NCI-H1105 treated with DMSO at 0.1 percent for 48 hours (cell line): ENCODE measurements at places on chromosomes 1 and 21.

DNA sequence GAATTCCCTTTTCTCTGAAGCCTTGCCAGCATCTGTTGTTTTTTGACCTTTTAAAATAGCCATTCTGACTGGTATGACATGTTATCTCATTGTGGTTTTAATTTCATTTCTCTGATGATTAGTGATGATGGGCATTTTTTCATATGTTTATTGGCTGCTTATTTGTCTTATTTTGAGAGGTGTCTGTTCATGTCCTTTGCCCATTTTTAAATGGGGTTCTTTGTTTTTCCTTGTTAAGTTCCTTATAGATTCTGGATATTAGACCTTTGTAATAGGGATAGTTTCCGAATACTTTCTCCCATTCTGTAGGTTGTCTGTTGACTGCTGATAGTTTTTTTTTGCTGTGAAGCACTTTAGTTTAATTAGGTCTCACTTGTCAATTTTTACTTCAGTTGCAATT lies 54.0 kb upstream of the C1orf185 start:
- DNase-seq: no peak

DNA sequence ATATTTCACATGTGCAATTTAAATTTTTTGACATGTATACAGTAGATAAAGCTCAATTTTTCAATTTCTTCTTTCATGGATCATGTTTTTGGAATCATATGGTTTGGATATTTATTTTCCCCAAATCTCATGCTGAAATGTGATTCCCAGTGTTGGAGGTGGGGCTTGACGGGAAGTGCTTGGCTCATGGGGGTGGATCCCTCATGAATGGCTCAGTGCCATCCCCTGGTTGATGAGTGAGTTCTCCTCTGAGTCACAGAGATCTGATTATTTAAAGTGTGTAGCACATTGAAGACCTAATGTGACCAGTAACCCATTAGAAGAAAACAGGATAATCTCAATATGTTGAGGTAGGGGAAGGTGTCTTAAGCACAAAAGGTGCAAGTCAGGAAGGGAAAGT lies 9.1 kb upstream of the IFI16 start:
- DNase-seq: peak; percentile 82

GRCh38 chr1:87159378-87159915 lies 169.2 kb upstream of the LMO4 start:
- DNase-seq: no peak

DNA sequence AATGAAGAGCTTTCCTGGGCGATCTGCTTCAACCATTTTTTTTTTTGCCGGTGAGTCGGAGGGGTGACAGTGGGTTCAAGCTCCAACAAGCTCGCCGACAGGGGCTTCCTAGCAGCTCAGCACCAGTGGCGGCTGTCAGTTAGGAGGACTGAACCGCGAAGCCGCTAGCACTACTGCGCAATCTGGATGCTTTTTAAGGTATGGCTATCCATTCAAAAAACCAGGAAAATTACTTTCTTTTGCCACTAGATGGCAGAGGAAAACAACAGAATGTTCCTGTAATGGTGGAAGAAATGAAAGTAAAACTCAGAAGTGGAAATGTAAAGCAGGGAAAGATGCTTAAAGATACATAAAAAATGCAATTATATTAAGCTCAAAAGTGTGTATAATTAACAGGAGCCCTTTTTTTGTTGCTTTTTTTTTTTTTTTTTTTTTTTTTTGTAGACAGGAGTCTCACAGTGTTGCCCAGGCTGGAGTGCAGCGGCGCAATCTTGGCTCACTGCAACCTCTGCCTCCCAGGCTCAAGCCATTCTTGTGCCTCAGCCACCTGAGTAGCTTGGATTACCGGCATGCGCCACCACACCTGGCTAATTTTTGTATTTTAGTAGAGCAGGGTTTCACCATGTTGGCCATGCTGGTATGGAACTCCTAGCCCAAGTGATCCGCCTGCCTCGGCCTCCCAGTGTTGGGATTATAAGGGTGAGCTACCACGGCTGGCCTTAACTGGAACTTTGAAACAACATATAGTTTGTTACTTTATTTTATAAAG lies 8.5 kb downstream of the KYAT3 start:
- DNase-seq: peak; percentile 16

DNA sequence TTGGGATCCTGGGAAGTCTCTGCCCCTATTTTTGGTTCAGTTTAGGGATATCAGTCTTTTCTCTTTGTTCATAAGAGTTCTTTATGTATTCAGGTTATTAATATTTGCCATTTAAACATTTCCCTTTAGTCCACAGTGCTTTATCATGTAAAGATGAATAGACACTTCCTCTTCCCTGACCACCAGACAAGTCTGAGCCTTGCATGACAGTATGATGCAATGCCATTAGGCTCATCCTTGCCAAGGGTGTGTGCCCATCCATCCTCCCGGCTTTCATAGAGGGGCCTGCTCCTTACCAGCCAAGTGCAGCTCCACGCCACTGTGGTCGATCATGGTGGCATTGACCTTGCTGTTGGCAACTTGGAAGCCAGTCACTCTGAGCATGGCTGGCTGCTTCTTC lies 52.1 kb downstream of the ZSCAN20 start:
- DNase-seq: no peak

GRCh38 chr1:62951428-62951827 lies 167.5 kb downstream of the ATG4C start:
- no peak for DNase-seq

DNA sequence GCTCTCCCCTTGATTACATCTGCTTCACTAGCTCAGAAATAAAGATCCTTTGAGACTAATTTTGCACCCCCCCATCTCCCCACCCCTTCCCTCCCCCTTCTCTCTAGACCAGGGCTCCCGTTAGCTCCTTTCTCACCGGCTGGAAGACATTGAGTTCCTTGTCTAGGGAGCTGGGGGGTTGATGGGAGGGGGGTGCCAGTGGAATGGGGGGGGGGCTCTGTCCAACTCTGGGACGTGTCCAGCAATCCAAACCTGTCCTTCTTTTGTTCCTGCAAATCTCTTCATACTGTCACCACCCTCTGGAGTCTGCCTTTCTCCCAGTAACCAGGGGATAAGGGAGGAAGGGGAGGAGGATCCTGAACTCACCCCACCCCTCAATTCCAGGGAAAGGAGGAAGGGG lies 61.9 kb downstream of the RHBG start:
- DNase-seq: no peak

DNA sequence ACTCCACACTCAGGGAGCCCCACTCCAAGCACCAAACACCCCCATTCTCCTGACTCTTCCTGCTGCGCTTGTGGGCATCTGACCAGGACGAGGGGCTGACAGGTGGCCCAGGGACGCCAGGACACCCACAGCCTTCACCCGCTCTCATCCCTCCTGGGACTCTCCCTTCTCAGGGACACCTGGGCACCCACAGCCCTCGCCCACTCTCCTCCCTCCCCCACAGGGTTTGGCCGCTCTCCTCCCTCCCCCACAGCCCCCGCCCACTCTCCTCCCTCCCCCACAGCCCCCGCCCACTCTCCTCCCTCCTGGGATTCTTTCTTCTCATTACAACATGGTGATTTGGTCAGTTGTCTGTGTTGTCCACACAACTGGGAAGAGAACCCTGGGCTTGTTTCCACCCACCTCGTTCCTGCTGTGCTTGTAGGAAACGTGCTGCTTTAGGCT lies 43.4 kb downstream of the PRDM15 start:
- DNase-seq: no peak

GRCh38 chr1:159632922-159633321 lies 45.3 kb downstream of the APCS start:
- no peak for DNase-seq

DNA sequence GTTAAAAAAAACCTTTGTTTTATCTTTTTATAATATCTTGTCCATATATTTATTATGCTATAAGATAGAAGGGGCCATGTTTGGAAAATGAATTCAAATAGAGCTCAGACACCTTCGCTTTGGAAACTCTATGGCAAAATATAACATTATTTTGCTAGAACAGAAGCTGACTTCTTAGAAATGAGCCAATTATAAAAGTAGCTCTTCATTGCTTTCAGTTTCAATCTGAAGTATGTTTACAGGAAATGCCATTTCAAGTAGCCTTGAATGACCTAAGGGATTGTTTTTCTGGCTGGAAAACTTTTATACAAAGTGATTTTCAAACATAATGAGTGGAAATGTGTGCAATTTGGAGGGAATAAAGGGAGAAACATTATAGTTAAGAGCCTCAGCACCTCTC lies 37.8 kb upstream of the GBP5 start:
- peak; percentile 31 for DNase-seq

- DNase-seq: no peak
Measured at GRCh38 chr1:81308191-81308590, 492.5 kb upstream of the ADGRL2 start.

DNA sequence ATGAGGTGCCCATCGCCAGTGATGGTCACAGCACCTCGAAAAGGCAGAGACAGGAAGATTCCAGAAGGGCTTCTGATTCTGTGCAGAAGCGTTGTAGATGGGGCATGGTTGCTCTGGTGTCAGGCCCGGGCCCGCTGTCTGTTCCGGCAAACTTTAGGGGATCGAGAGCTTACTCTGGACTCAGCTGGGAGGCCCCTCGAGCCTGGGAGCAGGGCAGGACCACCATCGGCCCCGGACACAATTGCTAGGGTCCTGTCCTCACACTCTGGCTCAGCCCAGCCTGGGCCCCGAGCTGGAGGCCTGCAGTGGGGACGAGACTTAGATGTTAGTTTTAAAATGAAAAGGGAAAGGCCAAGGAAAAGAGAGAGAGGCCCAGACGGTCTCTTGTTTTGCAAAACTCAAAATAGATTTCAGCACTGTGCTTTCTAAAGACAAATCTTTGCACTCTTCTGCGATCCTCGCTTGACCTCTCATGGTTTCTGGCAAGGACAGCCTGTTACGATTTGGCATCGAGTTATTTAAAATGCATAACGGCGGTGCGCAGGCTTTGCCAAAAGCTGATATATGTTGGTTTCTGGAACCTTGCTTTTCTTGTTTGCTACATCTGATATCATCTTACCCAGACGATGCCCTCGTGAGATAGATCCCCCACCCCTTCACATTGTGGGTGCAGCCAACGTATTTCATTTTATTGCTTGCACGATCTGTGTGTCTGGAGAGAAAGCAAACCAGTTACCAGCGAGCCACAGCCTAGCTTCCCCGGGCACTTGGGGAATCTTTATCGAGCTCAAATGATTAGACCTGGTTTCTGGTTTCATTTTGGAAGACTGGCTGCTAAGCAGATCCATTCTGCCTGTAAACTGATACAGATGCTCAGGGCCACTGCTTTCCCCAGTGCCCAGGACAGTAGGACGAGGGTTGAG lies 58.0 kb downstream of the PRDM16 start:
- no peak for DNase-seq

GRCh38 chr1:233327651-233328141 lies at the start of gene MAP3K21:
MAP3K21 (plus strand) TSS chr1:233327724; CDS start chr1:233328029, 305 bp downstream.
- no peak for DNase-seq

DNA sequence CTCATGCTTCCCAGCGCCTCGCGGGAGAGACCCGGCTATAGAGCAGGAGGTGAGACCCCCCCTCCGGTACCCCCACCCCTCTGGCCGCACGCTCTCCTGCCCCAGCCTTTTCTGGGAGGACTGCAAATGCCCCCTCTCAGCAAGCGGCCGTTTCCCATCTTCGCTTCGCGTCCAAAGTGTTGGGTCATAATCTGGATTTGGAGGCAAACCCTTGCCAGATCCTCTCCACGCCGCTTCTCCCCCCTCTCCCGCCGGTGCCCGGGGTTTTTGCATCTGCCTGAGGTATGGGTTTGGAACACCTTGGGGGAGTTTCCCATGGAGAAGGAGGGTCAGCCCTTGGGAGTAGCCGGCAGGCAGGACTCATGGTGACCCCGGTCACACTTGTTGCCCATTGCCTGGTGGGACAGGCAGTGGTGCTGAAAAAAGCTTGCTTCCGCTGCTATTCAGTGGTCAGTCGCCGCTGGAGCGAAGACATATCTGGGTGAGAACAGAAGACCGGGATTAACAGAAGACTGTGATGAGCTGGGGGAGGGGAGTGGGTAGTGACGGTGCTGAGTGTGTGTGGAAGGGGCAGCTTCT lies 935 bp downstream of the KCNK2 start:
- DNase-seq: peak; percentile 65

- DNase-seq: no peak
Measured at GRCh38 chr1:235763962-235764361, 102.7 kb downstream of the LYST start.

DNA sequence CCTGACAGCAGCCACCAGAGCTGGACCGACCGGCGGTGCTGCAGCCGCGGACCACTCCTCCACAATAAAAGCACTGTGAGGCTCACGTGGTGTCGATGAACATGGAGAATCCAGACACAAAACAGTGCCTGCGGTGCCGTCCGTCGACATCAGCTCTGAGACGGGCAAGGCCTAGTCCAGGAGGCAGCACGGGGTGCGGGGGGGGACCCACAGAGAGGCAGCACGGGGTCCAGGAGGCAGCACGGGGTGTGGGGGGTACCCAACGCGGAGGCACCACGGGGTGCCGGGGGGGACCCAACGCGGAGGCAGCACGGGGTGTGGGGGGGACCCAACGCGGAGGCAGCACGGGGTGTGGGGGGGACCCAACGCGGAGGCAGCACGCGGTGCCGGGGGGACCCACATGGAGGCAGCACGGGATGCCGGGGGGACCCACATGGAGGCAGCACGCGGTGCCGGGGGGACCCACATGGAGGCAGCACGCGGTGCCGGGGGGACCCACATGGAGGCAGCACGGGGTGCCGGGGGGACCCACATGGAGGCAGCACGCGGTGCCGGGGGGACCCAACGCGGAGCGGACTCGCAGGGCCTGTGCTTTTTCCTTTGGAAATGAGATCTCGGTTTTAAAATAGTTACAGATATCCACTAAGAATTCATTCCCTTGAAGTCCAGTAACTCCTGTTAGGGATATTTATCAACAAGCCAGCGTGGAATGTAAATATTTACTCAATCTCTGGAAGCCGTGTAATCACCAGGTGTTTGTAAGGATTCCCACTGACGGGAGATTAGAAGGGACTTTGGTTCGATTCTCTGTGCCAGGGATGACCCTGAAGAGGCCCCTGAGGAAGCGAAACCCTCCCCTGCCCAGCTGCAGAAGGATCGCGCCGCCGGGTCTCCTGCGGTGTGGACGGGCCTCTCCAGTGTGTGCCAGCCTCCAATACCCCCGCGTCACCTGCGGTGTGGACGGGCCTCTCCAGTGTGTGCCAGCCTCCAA lies 52.1 kb downstream of the COL6A1 start:
- no peak for DNase-seq
